Kidney (tissue), 22 donors: ENCODE measurements at places on chromosomes 6 and 20.

DNA sequence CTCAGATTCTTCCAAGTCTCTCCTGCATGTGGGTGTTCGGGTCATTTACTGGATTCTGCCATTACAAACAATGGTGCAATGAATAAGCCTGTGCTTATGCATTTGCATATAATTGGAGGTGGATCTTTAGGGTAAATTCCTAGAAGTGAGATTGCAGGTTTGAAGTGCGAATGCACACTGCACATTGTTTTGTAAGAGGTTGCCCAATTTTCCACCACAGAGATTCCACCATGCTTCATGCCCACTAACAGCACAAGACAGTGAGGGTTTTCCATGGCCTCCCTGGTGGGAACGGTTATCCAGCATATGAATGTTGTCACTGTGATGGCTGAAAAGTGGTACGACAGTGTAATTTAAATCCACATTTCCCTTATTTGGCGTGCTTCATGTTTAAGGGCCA, 178.8 kb upstream of the PMEPA1 start:
- no peak for DNase-seq

DNA sequence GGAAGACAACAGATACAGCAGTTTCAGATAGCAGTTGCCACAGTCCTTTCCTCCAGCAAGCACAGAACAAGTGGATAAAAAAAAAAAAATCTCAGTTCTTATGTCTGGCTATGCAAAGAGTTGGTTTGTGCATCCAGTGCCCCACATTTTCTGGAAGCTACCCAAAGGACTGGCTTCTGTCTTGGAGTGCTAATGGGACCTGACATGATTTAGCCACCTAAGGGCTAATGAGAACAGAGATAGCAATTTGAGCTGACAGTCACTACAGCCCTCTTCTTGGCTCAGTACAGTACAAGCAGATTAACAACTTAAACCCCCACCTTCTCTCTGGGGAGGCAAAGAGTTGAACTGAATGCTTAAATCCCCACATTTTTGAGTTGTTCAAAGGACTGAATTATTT, 976.8 kb downstream of the TBC1D32 start:
- no peak for DNase-seq

- DNase-seq, result peak; percentile 84
Observed at GRCh38 chr6:30763618-30764489, 19.5 kb upstream of the IER3 start.

GRCh38 chr6:66896415-66896814, 1189.4 kb upstream of the EYS start:
- DNase-seq, result no peak

DNA sequence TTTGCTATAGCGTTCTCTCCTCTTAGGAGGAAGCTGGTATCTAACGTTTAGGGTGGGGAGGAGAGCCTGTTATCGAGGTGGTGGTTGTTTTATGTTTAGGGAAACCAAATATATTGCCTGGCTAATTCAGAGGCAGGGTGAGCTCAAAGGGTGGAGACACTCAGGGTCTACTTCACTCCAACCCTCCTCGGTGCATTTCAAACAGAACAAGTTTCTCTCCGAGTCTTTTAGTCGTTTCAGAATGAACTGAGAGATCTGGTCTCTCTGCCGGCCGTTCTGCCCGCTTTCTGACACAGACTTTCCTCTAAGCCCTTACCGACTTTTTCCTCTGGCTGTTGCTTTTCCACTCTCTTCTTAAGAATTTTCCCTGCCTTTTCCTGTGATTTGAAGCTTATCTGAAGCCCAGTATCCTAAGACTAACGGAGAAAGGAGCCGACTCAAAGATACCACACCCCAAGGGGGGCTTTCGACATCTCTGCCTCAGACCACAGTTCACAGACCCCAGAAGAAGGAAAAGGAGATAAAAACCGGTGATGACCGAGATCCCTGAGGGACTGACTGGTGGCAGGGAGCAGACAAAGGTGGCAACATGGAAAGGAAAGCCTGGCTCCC, 865 bp downstream of the STK38 start:
- no peak for DNase-seq

DNA sequence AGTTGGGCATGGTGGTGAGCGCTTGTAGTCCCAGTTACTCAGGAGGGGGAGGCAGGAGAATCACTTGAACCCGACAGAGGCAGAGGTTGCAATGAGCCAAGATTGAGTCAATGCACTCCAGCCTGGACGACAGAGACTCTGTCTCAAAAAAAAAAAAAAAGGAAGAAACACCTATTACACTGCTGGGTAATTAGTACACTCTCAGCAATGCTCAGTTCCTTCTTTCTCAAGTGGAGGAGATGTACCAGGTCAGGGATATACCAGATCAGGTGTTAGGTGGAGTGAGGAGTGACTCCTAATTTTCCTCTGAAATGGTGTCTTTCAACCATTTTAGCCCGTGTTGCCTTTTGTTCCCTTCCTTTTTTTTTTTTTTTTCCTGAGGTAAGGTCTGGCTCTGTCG, 30.0 kb upstream of the UBR2 start:
- DNase-seq, result no peak

- no peak for DNase-seq
Observed at GRCh38 chr6:105867821-105868220, 218.3 kb upstream of the PRDM1 start.

DNA sequence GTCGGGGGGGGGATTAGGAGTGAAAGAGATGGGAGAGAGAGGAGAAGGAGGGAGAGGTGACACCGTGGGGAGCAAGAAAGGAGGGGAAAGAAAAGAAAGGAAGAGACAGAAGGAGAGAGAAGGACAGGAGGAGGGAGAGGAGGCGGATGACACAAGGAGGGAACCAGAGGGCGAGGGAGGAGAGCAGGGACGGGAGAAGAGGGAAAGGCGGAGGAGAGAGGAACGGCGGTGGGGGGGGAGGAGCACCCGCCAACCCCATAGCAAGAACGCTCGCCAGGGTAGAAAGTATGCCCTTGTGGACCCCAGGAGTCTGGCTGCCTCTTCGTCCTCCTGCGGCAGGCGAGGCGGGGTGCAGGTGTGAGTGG, 4.5 kb upstream of the INSM1 start:
- DNase-seq, result no peak

- DNase-seq, result no peak
Observed at GRCh38 chr20:44160133-44160532, 26.9 kb downstream of the JPH2 start.

- DNase-seq, result no peak
Observed at GRCh38 chr6:52210227-52210626, 24.1 kb downstream of the IL17A start.

- DNase-seq, result no peak
Observed at GRCh38 chr6:113065611-113066010, 718.5 kb downstream of the RFPL4B start.

GRCh38 chr6:73639040-73639439, 14.8 kb downstream of the SLC17A5 start:
- no peak for DNase-seq

DNA sequence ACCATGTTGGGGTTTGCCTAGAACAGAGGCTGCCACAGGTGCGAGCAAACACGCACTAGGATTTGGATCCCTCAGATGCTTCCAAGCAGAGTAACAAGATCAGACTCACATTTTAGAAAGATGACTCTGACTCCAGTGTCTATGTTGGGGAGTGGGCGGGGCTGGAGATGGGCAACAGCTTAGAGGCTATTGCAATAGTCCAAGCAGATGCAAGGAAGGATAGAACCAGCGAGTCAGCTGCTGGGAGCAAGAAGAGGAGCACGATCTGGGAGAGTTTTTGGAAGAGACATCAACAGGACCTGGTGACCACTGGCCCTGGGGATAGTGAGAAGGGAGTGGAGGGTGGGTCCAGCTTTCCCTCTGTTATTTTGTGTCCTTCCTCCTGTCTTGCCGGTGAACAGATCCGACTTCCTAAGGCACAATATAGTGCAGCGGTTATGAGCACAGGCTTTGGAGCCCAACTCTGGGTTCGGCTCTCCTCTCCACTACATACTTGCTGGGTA, 52.7 kb downstream of the FGD2 start:
- no peak for DNase-seq

- DNase-seq, result no peak
Observed at GRCh38 chr6:157094038-157094437, 229.3 kb downstream of the TMEM242 start.

DNA sequence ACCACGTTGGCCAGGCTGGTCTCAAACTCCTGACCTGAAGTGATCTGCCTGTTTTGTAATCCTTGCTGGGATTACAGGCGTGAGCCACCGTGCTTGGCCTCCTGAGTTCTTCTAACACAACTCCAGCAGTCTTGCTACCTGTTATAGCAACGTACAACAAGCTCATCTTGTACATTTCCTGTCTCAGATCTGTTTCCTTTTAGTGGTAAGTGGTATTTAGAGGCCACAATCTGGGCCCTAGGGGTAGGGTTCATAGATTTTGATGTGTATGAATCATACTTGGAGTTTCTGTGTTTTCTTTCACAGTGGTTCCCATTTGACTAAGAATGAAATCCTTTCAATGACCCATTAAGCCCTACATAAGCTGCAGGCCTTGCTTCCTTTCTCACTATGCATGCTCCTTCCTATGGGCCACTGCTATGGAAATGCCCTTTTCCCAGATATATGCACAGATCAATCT, 27.1 kb upstream of the SYNCRIP start:
- DNase-seq, result no peak

DNA sequence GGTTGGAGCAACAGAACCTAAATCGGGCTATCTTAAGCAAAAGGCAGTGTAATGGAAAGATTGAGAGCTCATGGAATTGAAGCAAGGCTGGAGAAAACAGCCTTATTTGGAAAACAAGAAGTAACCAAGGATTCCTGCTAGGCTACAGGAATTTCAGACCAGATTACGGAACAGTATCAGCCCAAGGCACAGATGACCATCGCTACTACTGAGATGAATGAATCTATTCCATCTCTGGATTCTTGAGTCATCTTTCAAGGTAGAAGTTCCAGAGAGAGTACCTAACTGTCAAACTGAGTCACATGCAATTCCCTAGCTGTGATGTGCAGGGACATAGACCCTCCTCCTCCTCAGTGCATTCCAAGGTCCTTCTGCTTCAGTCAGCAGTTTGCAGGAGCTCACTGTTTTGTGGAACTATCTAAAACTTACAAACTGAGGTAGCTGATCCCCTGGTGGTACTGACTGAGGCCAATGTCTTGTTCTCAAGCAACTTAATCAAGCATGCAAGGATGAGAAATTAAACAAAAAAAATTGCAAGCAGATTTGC, 62.0 kb upstream of the SMLR1 start:
- no peak for DNase-seq

DNA sequence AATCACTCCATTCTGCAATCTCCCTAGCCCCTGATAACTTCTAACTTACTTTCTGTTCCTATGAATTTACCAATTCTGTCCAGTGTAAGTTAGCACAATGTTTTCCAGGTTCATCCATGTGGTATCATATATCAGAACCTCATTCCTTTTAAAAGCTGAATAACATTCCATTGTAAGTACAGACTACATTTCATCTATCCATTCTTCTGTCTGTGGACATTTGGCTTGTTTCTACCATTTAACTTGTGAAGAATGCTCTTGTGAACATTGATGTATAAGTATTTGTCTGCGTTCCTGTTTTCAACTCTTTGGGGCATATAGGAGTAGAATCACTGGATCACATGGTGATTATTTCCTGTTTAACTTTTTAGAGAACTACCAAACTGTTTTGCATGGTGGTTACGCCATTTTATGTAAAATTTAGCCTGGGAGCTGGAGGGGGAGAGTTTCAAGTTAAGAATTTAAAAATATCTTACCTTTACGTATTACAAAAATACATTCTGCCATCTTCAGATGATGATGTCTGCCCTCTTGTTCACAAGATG, 156.5 kb downstream of the BTBD3 start:
- DNase-seq, result no peak

DNA sequence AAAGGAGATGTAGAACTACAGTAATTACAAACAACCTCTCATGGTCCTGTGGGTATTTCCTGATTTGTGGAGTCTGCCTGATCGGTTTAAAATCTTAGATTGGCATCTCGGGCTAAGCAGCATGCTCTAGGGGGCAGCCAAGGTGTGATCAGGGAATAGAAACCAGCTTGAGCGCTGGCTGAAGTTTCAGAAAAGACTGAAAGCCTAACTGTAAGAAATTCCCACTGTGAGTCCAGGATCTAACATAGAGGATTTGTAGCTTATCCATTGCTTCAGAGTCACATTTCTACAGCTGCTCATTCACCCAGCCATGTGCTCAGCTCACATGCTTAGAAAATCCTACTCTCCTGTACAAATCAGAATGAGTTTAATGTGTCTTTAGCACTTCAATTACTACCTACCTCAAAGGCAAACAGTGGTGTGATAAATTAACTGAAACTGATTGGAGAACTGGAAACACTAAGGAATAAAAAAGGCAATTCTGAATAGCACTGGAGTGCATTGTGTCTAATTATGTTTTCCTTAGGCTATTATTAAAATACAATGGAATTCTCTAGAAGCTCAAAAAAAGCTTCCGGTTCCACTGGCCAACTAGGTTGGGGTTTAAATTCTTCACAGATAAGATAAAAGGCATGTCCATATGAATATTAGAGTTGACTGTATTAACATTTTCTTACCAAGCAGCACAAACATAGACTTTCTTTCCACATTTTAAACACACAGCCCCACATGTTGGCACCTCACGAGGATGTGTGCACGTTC, 73.8 kb upstream of the MPC1 start:
- peak; percentile 68 for DNase-seq

DNA sequence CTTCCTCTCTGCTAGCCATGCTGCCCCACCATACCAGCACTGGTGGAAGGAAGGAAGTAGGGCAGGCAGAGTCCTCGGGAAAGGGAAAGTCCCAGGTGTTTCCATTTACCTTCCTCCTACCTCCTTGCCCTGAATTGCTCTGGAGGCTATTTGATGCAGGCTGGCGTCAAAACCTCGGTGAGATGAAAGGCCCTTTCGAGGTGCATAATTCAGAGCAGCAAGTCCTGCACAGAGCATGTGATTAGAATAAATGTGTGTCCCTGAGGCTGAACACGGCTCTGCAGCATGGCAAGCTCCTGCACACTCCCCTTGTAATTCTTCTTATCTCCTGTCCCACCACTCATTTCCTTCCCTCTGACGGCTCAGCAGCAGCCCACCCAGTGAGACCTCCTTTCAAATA, 98.7 kb upstream of the LRFN2 start:
- DNase-seq, result no peak

DNA sequence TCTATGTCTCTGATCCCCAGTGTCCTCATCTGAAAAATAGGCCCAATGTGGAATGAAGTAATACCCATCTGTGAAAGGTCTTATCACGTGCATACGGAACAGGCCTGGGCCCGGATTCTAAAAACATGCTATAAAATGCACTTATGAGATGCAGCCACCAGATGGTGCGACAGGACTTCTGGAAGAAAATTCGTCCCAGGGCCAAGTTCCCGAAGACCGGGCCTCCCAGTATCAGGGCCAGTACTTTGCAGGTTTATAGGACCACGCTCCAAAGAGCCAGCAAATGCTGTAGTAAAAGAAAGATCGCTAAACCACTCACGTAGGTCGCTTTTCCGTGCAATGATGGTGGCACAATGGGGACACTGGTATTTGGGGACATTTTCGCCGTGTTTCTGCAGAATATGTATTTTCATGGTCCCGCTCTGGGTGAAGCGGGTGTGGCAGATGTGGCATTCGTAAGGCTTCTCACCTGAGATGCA, 10.6 kb downstream of the CTCFL start:
- DNase-seq, result peak; percentile 86
